ENCODE measurements at places on chromosomes 11 and 22.
A peak's percentile ranks its signal among the peaks of the same experiment; 100 is the strongest.

GRCh38 chr11:62615521-62615920, 2.5 kb downstream of the ROM1 start:
- DNase-seq: no peak

- no peak for DNase-seq
Observed at GRCh38 chr11:46305295-46305694, 27.8 kb downstream of the CREB3L1 start.

DNA sequence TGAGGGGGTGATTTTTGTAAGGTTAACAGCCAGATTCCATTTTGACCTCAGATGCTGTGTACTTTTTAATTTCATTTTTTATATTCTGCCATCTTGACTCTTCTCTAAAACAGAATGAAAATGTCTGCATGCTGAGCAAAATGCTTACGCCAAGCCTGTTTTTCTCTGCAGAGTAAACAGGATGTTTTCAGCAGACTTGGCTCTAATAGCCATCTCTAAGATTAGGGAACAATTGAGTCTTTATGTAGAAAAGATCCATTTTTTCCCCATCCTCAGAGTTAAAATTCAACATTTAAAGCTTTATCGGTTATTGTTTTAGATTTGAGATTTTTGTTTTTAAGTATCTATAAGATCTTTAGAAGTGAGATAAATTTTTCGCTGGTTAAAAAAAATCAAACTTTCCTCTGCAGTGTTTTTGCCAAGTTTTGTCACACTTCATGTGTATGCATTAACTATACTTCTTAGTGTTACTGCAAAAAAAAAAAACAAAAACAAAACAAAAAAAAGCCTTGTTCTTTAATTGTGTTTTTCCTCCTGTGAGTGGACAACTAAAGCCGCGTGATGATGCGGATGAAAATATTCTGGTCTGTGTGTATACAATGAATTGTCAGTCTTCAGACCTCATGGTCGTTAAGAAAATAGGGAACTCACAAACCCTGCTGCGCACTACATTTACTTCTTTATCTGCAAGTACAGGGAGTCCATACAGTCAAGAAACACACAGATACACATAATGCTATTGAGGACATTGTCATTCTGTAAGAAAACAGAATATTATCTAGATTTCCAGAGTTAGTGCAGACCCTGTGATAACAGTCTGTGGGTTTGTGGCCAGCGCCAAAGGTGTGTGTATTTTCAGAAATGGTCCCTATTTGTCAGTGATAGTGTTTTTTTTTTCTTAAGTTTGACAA, 17.5 kb upstream of the ADSL start:
- no peak for DNase-seq

GRCh38 chr11:81870815-81871214, 862.8 kb downstream of the FAM181B start:
- no peak for DNase-seq

DNA sequence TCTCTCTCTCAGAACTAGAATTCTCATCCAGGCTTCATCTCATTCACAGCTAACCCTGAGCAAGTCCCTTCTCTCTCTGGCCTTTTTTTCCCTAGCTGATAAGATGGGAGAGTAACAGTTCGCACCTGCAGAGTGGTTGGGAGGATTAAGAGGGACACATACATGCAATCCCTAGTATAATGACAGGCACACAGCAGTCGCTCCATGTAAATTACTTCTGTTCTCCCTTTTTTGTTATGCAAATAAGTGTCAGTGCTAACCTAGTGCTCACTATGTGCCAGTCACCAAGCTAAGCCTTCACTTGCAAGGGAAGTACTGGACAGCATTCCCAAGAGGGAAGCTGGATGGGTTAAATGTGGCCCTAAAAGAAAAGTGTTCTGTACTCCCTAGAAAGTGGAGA, 63.4 kb downstream of the TENM4 start:
- DNase-seq: no peak

DNA sequence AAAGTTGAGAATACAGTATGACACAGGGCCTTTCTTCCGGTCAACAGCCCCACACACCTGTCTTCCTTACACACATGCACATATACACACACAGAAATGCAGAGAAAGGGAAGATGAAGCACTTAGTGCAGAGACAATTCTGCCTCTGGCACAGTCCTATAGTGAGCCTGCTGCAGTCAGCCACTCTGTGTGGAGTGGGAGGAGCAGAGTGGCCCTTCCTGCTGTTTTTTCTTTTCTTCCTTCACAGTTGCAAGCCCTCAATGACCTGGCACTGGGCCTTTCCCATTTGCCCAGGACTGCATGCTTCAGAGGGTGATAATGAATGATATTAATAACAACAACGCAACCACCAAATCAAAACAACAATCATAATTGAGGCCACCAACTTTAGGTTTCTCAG, 527.0 kb upstream of the B3GAT1 start:
- no peak for DNase-seq

GRCh38 chr11:68928136-68928880, 24.6 kb downstream of the IGHMBP2 start:
- DNase-seq: no peak

DNA sequence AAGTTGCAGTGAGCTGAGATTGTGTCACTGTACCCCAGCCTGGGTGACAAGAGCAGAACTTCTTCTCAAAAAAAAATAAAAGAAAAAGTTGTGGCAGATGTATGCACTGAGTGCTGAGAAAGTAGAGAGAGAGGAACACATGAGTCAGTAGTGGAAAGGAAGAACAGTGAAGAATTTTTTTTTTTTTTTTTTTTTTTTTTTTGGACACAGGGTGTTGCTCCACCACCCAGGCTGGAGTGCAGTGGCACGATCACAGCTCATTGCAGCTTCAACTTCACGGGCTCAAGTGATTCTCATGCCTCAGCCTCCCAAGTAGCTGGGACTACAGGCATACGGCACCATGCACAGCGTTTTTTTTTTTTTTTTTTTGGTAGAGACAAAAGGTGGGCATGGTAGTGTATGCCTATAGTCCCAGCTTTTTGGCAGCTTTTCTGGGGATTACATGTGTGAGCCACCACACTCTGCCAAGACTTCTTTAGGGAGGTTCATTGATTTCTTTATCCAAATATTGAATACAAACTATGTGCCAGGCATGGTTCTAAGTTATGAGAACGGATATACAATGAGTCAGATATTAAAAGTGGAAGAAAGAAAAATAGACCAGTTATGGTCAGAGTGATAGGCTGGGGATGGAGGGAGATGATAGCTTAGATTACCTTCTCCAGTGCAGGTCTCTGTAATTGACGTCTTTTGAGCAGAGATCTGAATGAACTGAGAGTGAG, 62.0 kb downstream of the YAP1 start:
- peak; percentile 82 for DNase-seq

GRCh38 chr22:41845380-41846267, 12.7 kb downstream of the SREBF2 start:
- DNase-seq: no peak

- no peak for DNase-seq
Observed at GRCh38 chr11:98561877-98562395, 458.8 kb upstream of the CNTN5 start.

- DNase-seq: no peak
Observed at GRCh38 chr11:24068197-24068596, 428.7 kb upstream of the LUZP2 start.

GRCh38 chr11:68352591-68352990, 40.2 kb downstream of the LRP5 start:
- DNase-seq: no peak

- no peak for DNase-seq
Observed at GRCh38 chr11:125341676-125342075, 154.4 kb downstream of the FEZ1 start.

GRCh38 chr11:38219636-38220035, 1621.6 kb upstream of the RAG2 start:
- no peak for DNase-seq

- peak; percentile 31 for DNase-seq
Observed at GRCh38 chr22:28442711-28443525, 236.7 kb downstream of the TTC28 start.

DNA sequence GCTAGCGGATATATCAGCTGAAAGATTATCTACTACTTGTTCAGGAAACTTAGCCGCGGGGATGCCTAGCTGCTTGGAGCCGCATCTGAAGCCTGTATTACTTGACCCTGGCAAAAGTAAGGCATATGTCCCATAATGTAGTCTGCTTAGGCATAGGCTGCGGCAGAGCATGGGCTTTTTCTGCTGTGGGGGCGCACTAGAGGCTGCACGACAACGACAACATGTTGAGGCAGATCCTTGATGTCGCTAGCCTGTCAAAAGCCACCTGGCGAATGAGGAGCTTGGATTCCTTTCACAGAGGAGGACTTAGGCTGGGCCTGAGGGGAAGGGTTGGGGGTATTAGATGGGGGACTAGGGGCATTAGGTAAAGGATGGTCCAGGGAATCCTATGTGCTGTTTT, 1.1 kb upstream of the OR52N2 start:
- DNase-seq: no peak

DNA sequence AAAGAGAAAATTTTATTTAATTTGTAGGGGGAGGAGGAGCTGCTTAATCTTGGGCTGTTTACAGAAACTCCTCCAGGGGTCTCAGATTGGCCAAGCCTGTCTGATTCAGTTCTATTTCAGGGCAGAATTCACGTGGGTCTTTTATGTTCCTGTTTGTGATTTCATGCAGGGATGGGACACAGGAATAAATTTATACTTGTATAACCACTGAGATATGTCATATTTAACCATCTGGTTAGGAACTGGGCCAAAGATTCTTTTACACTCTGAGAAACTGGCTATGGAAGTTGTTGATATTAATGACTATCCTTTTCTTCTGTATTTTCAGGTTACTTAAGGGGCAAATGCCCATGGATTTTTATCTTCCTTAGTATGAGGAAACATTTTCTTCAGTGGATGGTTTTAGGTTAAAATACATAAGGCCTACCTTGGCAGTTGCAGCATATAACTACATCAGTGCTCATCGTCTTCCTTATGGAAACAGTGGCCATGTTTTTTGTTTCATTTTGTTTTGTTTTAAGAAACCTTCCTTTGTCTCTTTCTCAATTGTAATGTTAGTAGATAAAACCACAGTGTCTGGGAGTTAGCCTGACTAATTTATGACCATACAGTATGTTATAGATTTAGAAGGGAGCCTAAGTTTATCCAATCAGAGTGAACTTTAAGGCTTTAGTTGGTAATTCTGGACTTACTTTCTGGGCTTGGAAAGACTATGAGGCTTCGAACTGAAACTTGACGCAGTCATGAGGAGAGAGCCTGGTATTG, 132.4 kb upstream of the ANO3 start:
- peak; percentile 80 for DNase-seq

DNA sequence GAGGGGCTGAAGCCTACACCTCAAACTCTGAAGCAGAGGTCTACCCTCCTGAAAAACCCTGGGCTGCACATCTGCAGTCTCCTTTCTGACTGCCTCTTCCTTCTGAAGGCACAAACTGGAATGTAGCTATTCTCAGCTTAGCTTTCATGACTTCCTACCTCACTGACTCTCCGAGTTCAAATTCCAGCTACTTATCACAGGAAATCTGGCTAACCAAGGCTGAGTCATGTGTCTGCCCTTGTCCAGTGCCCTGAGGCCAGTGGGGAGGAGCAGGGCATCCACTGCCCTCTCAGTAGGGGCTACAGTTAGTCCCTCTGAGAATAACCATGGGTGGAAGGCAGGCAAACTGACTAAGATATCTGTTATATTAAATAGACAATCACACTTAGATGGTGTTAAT, 29.2 kb downstream of the PDGFD start:
- peak; percentile 37 for DNase-seq

GRCh38 chr11:44275241-44275640, 34.7 kb downstream of the ALX4 start:
- DNase-seq: no peak

GRCh38 chr22:29306835-29307595, 565 bp downstream of the GAS2L1 start:
- peak; percentile 56 for DNase-seq

Measured in fibroblast of mammary gland (primary cell).